SK-N-SH treated with all-trans-retinoic acid at 6 μM for 48 hours (cell line): ENCODE measurements at places on chromosomes 4 and X.

- ATAC-seq = no peak
Observed at GRCh38 chr4:16739997-16740624, 158.3 kb downstream of the LDB2 start.

- peak; percentile 82 for ATAC-seq
Observed at GRCh38 chr4:103197765-103198110, 405 bp downstream of the CENPE start.

GRCh38 chrX:153065389-153065788 is 6.9 kb upstream of the PNMA6A start:
- ATAC-seq = no peak

- no peak for ATAC-seq
Observed at GRCh38 chrX:109654516-109655109, 29.6 kb upstream of the KCNE5 start.

DNA sequence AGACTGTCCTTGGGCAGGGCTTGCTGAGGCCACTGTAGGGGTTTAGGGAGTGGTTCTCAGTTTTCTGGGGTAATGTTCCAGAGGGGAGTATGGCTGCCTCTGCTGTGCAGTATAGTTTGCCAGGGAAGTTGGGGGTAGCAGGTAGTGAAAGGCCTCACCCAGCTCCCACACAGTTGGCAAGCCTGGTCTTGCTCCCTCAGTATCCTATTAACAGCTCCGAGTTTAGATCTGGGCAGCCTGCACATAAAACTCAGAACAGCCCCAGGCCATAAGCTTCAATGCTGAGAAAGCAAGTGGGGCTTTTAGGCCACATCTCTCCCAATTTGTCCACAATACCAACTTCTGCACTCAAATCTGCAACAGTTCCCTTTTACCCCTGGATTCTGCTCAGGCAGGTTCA is 205.2 kb downstream of the GALNTL6 start:
- ATAC-seq = no peak

DNA sequence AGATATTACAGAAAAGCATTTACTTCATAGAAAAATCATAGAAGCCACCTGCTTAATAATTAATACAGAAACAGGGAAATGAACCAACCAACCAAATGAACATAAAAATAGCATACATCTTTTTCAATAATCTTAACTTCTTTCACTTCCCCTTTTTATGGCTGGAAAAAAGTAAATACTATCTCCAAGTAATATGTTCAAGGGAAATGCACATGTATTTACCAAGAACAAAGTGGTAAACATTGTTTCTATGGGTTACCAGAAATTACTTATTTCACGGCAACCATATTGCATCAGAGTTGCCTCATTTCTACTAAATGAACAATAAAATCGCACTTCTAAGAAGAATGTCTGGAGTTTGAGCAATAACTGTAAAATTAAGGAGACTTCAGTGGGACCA is 321.3 kb downstream of the TMA16 start:
- ATAC-seq = no peak

DNA sequence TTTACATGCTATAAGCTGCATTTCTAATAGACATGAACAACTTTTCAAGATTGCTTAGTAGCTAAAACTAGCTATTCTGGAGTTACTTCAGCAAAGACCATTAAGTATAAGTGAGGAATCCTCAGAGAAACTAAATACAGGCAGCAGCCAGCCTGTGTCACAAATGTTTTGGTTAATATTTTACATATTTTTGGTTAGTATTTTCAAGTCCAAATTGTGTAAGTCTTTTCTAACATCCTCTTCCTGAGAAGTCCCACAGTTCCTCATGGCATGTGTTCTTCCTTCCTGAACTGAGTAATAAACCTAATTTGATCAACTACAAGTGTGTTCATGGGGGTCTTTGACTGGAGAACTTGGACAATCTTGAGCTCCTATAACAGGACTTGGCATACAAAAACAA is 42.4 kb upstream of the MCF2 start:
- no peak for ATAC-seq

DNA sequence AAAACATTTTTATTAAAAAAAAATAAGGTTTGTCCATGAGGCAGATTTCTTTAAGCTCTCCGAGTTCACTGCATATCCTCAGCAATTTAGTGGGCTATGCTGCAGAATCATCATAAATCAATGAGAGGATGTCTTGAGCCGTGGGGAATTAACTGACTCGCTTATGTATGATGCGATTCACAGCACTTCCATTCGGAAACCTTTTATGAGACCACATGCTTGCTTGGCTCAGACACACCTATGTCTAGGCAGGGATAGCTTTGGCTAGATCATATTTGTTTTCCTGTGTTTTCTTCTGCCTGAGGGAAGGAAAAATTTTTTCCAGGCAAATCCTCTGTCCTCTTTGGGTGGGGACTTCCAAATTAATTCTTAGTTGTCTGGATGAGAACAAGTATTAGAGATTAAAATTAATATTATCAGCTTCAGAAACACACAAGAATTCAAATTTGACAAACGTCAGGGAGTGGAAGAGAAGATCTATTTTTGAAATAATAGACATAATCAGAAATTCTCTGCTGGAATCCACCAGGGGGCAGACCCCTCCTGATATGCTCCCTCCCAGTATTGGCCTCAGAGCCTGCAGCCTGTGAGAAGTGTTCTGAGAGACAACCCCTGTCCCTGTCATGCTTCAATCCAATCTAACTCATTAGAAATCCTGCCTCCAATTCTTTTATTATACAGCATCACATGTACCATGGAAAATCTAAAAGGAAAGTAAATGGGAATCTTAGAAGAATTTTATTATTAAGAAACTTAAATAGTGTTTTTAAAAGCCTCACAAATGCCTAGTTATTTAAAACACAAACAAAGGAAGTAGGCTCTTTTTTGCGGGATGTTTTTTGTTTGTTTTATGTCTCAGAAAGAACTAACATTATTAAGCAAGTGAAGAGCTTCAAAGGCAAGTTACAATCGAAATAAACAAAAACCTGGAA is 345.1 kb upstream of the TACR3 start:
- ATAC-seq = peak; percentile 87

DNA sequence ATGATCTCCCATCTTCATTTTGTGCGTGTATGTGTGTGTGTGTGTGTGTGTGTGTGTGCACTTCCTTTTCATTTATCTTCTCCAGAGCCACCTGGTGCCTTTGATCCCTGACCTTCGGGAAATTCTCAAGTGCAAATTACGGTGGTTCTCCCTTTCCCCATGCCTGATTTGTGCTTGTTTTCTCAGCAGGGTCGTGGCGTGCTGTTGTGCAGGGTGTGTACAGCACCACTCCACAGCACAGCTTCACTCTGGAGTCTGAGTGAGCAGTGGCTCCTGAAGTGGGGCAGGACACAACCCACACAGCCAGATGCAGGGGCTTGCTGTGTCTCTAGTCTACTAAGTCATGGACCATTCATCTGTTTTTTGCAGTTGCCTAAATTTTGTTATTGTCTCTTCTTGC is 114.2 kb upstream of the TBC1D9 start:
- ATAC-seq = peak; percentile 26; the same call in 2 of the 3 replicates

DNA sequence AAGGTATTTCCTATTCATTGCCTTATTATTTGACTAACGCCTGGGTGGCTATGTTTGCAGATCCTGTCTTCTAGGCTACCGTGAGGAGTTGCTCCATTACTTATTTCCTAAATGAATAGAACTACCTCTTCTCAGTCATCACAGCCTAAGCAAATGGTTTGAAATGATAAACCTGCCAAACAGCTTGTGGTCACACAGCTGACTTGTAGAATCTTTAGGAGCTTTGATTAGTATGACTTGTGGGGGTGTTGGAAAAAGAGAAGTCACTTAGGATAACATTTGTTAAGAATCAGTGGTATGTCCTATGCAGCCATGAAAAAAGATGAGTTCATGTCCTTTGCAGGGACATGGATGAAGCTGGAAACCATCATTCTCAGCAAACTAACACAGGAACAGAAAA is 169.3 kb downstream of the PPARGC1A start:
- no peak for ATAC-seq

GRCh38 chrX:22963196-22963595 is 36.6 kb upstream of the DDX53 start:
- ATAC-seq = no peak

- ATAC-seq = no peak
Observed at GRCh38 chr4:183266371-183266770, 53.7 kb downstream of the CLDN22 start.

DNA sequence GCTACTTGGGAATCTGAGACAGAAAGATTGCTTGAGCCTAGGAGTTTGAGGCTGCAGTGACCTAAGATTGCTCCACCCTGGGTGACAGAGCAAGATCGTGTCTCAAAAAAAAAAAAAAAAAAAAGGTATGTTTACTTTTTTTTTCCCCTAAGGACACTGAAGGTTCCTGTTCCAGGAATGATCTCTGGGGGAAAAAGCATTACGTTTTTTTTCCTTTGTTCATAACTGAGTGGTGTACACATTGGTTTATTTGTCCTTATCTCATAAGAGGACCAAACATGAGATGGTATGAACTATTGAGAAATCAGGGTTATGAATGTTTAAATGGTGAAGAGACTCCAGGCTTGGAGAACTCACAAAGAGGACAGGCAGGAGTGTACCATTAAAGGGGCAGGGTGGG is 120.4 kb upstream of the IL1RAPL2 start:
- ATAC-seq = no peak

- ATAC-seq = no peak
Observed at GRCh38 chr4:141853091-141853764, 216.8 kb downstream of the IL15 start.

DNA sequence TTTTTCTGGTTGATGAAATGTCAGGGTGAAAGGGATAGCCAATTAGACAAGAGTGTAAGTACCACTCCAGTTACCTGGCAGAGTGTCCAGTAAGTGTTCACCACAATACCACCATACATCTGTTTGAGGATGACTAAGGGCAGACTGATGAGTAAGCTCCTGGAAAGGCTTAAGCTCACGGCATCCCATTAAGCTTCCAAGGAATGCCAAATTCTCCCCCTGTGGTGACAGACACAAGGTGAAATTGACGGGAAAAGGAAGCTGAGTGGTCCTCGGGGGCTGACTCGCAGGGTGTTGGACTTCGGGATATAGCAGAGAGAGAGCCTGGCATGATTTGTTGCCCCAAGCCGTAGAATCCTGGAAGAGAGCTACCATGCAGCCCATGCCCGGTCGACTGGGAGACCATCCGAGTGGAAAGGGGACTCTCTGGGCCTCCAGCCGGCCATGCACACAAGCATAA is 7.6 kb upstream of the BST1 start:
- peak; percentile 81 for ATAC-seq

GRCh38 chr4:169410839-169411770 is 140.3 kb upstream of the SH3RF1 start:
- ATAC-seq = peak; percentile 94

DNA sequence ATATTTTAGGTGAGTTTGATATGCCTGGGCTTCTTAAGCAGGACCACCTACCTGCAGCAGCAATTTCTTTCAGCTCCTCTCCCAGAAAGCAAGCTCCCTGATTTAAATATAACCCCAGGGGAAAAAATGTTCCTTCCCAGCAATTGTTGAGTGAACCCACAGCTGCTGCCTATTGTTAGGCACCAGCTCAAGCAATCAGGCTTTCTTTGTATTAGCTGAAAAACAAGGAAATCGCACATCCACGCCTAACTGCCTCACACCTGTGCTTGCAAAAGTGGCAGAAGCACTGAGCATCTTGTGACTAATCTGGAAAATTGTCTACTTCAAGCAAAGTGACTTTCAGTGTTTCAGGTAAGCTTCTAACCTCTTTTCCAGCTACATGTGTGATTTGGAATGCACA is 432.2 kb downstream of the SMARCA1 start:
- no peak for ATAC-seq

DNA sequence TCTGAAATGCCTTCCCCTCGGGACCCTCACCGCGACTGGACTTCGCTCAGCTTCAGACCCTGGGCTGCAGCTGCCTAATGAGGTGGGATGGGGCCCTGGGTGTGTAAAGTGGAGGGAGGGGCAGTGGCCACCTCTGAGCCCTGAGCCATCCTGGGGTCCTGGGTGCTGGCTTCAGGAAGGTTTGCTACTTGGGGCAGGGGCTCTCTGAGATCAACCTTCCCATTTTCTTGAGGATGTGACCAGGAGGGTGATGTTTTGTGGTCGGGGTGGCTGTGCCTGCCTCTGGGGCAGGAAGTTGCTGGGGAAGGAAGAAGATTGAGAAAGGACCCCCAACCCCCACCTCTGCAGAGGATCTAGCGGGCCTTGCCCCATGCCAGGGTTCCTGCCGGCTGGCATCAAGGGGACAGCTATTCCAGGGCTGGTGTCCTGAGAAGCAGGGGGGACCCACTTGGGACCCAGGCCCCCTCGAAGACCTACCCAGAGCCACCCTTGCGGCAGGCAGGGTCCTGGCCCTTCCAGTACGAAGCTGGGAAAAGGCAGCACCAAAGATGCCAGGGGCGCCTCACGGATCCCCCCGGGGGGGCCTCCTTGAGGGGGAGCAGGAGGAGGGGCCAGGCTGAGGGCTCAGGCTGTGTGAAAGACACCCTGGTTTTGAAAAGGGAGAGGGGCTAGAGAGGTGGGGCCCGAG is 6.5 kb downstream of the SH3BP2 start:
- ATAC-seq = no peak

- ATAC-seq = no peak
Observed at GRCh38 chr4:70449220-70449619, 22.8 kb upstream of the MUC7 start.

DNA sequence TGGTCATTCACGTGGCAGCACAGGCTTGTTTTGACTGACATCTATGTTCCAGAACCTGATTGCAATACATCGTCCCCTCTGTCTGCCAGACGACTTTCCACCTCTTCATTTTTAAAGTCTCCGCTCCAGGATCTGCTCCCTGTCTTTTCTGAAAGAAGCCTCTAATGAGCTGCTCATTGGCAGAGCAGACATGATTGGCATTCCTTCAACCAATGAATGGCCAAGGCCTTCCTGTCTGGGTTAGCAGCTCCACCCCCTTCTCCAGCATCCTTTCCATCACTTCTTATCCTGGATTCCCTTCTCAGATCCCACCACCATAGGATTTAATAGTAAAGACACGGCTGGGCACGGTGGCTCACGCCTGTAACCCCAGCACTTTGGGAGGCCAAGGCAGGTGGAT is 202.7 kb upstream of the KLF3 start:
- ATAC-seq = no peak

GRCh38 chrX:45186643-45187026 is 14.0 kb downstream of the DIPK2B start:
- peak; percentile 42 for ATAC-seq

- no peak for ATAC-seq
Observed at GRCh38 chrX:129933700-129934099, 27.7 kb downstream of the UTP14A start.

DNA sequence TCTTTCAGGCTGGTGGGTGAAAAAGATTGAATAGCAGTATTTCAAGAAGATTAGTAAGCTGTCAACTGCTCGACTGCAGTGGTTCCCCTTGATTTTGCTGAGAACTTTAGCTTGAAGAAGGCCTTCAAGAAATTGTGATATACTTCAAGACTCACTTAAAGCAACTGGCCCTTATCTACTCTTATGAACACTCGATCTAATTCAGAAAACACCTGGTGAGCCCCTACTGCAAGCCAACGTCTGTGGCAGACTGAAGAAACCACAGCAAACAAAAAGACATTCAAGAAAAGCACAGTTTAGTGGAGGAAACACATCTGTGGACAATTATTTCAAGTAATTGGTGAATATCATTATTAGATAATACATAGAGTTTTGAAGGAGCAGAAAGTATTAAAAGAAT is 119.0 kb downstream of the INPP4B start:
- no peak for ATAC-seq

GRCh38 chrX:19599253-19599652 is 83.9 kb upstream of the MAP3K15 start:
- ATAC-seq = no peak

- no peak for ATAC-seq
Observed at GRCh38 chr4:188780686-188781085, 641.4 kb downstream of the TRIML1 start.
